ENCODE measurements at places on chromosomes 6 and 20.

- DNase-seq = no peak
These were observed 647.9 kb downstream of the KIF16B start for GRCh38 chr20:15925376-15925775.

- no peak for DNase-seq
These were observed 51.1 kb downstream of the RCAN2 start for GRCh38 chr6:46440141-46440540.

GRCh38 chr20:33370291-33370690, 31.0 kb downstream of the CDK5RAP1 start:
- no peak for DNase-seq

- DNase-seq = no peak
These were observed 43.4 kb downstream of the SLC35B3 start for GRCh38 chr6:8391934-8392333.

GRCh38 chr6:29679962-29680361, 990 bp downstream of the ZFP57 start:
- no peak for DNase-seq

DNA sequence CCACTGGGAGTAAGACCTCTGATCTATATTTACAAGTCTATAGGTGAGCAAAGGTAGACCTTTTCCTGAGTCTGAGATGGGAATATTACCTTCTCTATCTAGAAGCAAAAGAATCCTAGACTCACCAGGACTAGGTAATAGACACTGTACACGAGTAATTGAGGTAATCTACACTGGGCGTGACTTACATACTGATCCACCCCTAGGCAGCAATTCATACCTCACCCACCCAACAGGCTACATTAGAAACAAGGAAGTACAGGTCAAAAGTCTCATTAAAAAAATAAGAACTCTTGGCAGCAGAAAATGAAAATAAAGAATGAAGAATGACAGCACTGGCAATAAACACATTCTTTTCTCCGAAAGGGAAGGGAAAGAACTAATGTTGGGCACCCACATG, 7.6 kb downstream of the CSNK2A1 start:
- no peak for DNase-seq

DNA sequence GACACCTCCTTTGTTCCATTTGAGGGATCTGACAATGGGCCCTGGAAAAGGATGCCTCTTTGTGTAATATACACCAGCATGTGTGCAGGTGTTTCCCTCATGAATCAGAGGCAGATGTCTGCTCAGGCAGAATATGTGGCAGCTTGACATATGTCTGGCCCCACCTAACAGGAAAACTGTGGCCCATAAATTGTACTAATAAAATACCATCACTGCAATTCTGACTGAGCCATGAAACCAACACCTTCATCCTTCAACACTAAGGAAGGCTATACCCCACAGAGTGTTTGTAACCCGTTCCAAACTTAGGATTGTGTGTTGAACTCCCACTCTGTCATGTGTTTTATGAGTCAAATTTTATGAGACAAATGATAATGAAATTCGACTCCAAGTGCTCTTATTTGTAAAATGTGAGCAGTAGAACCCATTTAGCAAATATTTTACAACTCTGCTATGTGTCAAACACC, 22.7 kb downstream of the LAMA4 start:
- DNase-seq = no peak

- DNase-seq = no peak
These were observed 299.7 kb downstream of the PLCB1 start for GRCh38 chr20:8431538-8432434.

DNA sequence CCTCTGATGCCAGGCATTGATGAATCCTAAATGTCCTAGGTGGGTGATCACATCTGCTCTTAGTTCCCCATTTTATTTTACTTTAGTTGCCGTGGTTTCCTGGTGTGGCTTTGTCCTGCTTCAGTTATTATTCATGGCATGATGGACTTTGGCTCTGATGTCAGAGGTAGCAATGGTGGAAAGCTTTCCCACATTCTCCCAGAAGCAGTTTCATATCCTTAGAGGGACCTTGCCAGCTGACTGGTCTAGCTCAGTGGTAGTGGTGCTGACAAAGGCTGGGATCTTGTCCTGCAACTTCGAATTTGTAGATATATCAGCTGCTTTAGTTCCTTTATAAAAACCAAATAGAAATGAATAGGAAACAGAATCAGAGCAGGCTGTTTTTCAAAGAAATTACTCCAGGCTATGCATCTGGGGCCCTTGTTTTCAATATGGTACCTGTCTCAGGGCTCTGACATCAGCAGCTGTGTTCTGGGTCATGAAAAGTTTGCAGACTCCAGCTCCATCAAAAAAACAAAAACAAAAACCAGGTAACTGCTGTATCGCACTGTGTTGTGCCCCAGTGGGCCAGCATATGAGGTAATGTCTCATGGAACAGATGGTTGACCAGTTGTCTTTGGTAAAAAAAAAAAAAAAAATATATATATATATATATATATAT, 133.7 kb downstream of the PLCB4 start:
- no peak for DNase-seq

- no peak for DNase-seq
These were observed 10.3 kb downstream of the ARHGAP18 start for GRCh38 chr6:129699659-129700058.

- no peak for DNase-seq
These were observed 93.5 kb downstream of the ADGRG6 start for GRCh38 chr6:142395266-142395665.

DNA sequence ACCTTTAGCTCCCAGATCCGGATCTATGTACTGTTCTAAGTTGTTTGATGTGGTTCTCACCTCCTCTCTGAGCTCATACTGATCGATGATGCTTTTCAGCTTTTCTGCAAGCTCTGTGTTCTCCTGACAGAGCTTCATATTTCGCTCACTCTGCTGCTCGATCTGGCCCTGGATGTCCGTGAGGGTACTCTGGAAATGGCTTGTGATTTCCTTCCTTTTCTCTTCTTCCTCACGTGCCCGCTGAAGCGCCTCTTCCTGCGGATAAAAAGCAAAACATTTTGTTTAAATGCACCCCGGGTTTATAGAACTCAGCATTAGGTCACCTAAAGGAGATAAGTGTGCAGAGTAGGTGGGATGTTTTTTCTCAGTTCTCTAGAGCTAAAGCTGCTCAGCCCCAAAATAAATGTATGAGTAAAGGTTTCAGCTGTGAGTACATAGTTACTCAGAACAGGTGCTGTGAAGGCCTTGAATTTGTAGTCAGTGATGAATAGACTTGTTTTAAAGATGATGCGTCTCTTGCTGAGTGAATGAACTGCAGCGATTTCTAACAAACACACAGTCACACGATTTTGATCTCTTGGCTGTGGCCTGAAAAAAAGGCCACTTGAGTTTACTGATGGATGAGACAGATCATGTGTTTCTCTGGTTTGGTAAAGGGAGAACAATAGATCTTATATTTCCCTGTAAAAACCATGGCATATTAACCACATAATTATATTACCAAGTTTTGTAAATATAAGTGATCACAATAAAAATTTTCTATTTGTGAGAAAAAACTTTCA, 29.1 kb downstream of the TXLNB start:
- no peak for DNase-seq

GRCh38 chr6:42429836-42430235, 21.9 kb downstream of the TRERF1 start:
- no peak for DNase-seq
